ENCODE measurements at places on chromosomes 11 and 22.

DNA sequence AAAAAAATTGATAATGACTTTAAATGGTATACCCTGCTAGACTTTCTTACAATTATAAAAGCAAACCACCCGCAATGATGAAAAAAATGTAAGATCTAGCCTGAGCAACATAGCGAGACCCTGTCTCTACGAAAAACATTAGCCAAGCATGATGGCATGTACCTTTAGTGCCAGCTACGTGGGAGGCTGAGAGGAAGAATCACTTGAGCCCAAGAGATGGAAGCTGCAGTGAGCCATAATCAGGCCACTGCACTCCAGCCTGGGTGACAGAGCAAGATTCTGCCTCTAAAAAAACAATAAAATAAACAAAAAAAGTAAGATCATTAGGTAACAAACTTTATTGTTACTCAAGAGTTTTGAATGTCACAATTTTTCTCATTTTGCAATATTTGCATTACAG lies 39.2 kb downstream of the KMT5B start:
- DNase-seq = no peak

- DNase-seq = no peak
These were observed 2000.4 kb upstream of the RAG2 start for GRCh38 chr11:38598418-38598817.

DNA sequence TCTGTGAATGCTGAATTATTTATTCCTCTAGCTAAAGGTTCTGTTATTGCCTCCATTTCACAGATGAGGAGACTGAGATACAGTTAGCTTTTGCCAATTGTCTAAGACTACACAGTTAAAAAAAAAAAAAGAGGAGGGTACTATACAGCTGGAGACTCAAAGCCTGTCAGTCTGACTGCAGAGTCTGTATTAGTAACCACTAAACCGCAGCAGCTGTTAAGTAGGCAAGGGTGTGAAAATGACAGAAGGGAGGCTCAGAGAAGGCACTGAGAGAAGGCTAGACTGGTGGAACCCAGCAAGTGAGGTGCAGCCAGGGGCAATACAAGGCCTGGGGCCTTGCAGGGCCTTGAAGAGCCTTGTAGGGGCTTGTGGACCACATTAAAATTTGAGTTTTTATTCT lies 181.2 kb downstream of the CSNK2A3 start:
- DNase-seq = no peak

- DNase-seq = no peak
These were observed 120.5 kb downstream of the CACNA1I start for GRCh38 chr22:39690881-39691605.

DNA sequence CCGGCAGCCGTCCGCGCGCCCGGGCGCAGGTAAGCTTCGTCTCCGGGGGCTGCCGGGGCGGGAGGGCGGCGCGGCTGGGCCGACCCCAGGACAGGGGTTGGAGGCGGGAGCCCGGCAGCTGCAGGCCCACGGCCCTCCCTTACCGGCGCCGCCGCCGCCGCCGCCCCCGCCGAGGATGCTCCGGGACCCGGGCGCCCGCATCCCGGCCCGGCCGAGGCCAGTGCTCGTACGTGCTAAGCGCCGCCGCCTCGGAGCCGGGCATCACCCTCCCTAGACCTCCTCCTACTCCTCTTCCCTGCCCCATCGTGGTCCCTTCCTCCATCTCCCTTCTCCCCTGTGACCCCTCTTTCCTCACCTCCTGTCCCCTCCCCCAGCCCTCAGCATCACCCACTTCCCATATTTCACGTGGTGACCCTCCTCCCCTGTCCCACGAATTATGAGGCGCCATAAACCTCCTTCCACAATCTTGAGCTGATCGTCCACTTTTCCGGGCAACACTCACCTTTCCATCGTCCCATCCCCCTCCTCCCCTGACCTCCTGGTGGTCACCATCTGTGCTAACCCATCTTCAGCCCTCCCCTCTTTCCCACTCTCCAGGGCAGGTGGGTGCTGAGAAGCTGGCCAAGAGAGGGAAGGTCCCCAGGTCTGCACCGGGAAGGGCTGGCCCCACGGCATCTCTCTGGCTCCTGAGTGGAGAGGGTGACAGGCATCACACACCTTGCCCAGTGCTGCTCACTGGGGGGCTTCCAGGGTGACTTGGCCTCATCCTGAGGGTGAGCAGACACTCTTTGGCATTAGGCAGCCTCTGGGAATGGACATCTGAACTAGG lies 612 bp downstream of the ASPHD2 start:
- no peak for DNase-seq

DNA sequence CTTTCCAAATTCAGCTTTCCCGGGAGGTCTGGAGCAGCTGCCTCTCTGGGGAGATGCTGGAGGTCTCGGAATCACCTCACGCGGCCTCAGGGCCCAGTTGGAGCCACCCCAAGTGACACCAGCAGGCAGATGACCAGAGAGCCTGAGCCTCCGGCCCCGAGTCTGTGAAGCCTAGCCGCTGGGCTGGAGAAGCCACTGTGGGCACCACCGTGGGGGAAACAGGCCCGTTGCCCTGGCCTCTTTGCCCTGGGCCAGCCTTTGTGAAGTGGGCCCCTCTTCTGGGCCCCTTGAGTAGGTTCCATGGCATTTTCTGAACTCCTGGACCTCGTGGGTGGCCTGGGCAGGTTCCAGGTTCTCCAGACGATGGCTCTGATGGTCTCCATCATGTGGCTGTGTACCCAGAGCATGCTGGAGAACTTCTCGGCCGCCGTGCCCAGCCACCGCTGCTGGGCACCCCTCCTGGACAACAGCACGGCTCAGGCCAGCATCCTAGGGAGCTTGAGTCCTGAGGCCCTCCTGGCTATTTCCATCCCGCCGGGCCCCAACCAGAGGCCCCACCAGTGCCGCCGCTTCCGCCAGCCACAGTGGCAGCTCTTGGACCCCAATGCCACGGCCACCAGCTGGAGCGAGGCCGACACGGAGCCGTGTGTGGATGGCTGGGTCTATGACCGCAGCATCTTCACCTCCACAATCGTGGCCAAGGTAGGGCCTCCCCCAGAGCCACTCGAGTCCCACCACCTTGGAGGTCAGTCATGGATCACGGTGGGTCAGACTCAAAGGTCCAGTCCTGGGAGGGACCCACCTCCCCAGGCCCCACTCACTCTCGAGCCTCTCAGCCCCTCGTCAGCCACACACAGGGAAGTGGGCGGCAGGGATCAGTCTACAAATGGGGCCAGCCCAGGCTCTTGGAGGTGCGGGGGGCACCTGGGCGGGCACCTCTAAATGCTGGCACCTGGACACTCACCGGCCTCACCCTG lies 525 bp downstream of the SLC22A12 start:
- DNase-seq = no peak

- no peak for DNase-seq
These were observed 1.2 kb upstream of the TNFRSF13C start for GRCh38 chr22:41927813-41928212.

GRCh38 chr11:43234881-43235280 lies 76.9 kb upstream of the API5 start:
- DNase-seq = no peak

- no peak for DNase-seq
These were observed 314.5 kb upstream of the ANO3 start for GRCh38 chr11:26017322-26017860.

- no peak for DNase-seq
These were observed 34.0 kb upstream of the A4GALT start for GRCh38 chr22:42754658-42755057.

DNA sequence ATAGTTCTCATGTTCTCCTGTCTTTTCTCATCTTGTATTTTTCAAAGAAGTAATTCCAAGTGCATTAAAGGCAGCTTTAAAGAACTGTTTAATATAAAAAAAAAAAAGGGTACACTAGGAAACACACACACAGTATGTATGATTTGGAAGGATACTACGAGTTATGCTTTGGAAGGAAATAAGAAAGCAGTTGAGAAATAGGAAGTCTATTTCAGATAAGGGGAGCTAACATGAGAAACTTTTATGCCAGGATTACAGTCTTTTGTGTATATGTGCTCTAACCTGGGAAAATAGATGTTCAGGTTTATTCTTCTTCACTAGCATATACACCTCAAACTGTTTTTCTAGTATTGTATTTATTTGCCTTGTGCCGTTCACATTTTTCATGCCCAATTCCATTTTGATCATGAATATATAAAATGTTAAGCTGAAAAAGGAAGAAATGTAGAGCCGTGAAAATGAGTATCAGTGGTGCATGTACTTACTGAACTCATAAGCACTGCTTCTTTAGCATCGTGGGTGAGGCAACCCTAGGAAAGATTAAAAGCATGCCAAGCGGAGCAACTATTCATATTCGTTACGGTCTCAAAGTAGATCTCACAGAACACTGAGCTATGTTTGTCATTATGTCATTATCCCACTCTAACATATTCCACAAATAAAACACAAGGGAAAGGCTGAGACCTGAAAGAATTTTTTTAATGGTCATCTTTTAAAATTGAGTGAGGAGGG lies 59.6 kb downstream of the GUCY1A2 start:
- DNase-seq = no peak

DNA sequence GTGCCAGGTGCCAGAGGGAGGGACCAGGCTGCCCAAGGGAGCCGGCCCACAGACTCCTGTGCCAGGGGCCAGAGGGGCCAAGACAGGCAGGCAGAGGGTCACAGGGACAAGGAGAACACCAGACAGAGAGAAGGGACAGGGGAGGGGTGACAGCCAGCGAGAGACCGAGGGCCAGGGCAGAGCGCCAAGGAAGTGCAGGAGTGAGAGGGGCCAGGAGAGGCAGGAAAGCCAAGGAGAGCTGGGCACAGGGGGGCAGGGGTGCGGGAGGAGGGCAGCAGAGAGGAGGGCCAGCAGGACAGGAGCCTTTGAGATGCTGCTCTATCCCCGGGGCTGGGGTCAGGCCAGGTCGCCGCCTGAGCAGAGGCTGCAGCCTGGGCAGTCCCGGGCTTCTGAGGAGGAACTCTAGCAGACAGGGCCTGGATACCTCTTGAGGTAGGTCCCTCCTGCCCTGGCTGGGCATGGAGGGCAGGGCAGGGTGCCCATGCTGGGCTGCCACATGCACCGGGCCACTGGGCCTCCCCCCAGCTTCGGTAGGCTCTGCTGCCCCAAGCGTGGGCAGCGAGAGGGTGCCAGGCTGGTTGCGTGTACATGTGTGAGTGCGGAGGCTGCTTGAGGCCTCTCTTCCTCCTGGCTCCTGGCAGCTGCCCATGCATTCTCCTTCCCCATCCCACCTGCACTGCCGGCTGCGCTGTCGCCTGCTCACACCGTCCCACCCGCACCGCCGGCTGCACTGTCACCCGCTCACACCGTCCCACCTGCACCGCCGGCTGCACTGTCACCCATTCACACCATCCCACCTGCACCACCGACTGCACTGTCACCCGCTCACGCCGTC lies 12.2 kb downstream of the LSP1 start:
- DNase-seq = no peak

DNA sequence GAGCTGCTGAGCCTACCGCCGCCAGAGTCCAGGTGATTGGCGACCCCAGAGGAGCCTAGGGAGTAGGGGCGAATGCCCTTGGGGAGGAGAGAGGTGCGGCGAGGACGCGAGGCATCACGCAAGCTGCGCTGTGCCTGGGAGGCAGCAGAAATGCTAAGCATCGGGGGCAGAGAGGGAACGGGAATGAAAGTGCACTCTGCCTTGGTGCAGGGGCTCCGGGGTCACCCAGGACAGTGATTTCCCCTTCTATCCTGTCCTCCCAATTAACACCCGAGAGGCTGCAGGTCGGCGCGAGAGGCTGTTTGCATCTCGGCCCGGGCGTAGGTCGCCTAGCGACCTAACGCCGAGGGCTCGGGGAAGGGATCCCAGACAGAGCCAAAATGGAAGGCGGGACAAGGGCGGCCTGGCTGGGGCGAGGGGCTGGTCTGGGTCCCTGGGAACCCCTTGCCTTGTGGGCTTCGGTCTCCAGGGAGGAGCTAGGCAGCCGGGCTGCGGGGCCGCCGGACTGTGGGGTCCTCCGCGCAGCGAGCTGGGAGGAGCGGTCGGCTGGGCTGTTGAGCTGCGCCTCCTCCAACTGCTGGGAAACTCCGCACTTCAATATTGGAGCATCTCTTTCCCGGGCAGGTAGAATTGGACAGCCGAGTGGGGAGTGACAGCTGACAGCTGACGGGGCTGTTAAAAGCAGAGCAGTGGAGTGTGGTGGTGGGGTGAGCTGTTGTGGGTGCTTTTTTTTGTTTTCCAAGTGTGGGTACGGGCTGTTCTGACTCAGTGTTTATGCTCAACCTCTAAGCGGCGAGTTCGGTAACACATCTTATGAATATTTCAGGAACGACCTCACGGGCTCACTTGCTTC lies 657 bp downstream of the ELMOD1 start:
- no peak for DNase-seq

- DNase-seq = no peak
These were observed 19.8 kb downstream of the BMAL1 start for GRCh38 chr11:13297308-13297916.

DNA sequence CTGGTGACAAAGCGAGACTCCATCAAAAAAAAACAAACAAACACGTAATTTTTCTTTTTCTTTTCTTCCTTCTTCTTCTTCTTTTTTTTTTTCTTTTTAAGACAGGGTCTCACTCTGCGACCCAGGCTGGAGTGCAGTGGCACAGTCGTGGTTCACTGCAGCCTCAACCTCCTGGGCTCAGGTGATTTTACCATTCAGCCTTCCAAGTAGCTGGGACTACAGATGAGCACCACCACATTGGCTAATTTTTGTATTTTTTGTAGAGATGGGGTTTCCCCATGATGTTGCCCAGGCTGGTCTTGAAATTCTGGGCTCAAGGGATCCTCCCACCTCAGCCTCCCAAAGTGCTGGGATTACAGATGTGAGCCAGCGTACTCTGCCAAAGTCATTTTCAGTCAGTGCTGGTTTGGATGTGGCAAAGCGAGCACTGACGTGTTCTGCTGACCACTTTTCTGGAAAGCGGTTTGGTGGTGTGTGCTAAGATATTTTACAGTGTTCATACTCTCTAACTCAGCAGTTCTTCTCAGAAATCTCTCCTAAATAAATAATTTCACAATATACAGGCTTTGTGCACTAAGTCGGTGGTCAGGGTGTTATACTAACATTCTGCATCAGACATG lies 10.7 kb downstream of the FAM118A start:
- DNase-seq = no peak

DNA sequence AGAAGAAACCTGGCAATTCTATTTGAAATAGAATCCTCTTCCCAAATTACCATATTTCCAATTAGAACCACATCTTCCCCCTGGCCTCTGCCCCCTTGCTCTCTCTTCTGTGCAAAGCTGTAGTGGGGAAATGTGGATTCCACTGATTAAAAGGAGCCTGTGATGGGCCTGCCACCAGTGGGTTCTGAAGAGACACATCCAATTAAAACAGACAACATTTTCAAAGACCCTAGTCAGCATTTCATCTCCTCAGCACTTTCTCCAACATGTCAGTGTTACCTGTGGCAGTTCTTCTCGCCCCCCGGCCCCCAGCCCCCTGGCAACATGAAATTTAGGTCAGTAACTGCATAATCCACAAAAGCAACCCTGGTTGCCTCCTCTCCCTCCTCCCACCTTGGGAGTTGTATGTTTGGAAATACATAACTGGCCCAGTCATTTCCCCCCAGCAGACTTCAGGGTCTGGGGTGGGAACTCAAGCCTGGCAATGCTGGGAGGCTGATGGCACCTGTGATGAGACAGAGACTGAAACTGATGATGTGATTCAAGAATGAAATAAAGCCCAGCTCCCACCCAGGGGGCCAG lies 99.9 kb upstream of the AMOTL1 start:
- no peak for DNase-seq

- no peak for DNase-seq
These were observed 952.5 kb upstream of the CNTN5 start for GRCh38 chr11:98068251-98068650.
